Mammary epithelial cell (primary cell): ENCODE measurements at places on chromosomes 13 and 19.

- no peak for DNase-seq
Observed at GRCh38 chr19:16384688-16385087, 60.1 kb downstream of the KLF2 start.

GRCh38 chr19:45693106-45693788 is 781 bp downstream of the QPCTL start:
- DNase-seq = peak; percentile 55

- peak; percentile 64 for DNase-seq
Observed at GRCh38 chr13:102561933-102562332, 34.9 kb upstream of the TPP2 start.

GRCh38 chr13:67392014-67392413 is 161.9 kb upstream of the PCDH9 start:
- DNase-seq = no peak

DNA sequence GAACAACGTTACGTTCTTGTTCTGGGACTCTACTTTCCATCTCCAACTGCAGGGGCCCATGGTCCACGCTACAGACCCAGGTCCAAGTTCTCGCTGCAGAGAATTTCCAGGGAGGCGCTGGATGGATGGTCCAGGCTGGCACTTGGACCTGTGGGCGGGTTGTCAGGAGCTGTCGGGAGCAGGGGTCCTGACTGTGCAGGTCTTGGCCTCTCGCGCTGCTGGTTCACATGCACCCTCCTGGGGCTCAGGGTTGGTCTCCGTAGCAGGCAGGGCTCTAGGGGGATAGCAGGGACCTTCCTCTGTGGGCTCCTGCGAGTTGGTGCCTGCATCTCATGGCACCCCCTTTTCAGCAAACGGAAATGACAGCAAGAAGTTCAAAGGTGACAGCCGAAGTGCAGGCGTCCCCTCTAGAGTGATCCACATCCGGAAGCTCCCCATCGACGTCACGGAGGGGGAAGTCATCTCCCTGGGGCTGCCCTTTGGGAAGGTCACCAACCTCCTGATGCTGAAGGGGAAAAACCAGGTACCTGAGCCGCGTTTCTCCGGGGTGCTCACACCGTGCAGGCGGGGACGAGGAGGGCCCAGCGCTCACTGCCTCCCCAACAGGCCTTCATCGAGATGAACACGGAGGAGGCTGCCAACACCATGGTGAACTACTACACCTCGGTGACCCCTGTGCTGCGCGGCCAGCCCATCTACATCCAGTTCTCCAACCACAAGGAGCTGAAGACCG is 6.6 kb downstream of the PTBP1 start:
- DNase-seq = no peak

DNA sequence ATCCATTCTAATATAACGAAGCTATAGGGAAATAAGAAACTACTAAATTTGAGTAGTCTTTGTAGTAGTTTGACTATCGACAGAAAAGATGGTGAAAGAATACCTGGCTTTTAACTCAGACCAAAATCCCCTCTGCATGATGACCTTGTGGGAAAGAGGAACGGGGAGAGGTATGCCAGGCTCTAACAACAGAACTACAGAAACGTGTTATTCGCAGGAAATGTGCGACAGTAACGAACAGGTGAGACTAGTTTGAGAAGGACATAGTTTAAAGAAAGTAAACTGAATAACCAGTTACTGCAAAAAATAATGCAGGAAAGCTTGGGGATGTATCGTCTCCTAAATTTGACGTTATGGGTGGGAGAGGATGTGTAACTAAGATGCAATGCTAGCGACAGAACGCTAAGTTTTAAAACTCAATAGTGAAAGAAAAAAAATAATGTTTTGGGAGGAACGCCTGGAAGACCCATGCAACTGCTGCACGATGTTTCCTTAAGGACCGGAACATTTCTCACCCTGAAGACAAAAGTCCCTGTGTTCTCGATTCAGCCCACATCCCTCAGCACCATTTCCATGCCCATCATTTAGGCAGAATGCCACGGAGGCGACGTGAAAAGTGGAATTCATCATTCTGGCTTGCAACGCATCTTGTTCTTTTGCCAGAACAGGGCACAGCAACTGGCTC is 1.6 kb upstream of the RAP2A start:
- DNase-seq = no peak

GRCh38 chr19:1233115-1233667 is 4.6 kb downstream of the CBARP start:
- DNase-seq = no peak

GRCh38 chr19:49987159-49987698 is 26.3 kb upstream of the SIGLEC11 start:
- peak; percentile 88 for DNase-seq

DNA sequence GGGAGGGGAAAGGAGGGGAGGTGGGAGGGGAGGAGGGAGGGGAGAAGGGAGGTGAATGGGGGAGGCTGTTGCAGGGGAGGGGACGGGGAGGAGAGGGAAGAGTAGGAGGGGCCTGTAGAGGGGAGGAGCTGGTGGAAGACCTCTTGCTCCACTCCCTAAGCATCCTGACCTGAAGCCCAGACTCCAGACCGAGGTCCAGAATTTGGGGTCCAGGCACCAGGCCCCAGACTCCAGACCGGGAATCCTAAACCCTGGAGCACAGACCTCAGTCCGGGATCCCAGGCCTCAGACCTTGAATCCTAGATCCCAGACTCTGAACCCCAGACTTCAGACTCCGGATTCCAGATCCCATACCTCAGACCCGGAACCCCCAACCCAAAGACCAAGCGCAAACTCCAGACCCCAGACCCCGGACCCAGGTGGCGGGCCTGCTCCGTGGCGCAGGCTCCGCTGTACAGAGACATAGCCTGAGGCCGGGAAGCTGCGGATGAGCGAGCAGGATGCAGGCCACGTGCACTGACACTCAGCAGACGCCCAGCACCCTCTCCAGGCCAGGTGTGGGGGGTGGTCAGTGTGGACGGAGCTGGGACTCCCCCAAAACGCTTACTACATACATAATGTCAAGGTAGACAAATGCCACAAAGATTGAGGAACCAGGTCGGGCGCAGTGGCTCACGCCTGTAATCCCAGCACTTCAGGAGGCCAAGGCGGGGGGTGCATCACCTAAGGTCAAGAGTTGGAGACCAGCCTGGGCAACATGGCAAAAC is 710 bp upstream of the BTBD2 start:
- peak; percentile 66 for DNase-seq

DNA sequence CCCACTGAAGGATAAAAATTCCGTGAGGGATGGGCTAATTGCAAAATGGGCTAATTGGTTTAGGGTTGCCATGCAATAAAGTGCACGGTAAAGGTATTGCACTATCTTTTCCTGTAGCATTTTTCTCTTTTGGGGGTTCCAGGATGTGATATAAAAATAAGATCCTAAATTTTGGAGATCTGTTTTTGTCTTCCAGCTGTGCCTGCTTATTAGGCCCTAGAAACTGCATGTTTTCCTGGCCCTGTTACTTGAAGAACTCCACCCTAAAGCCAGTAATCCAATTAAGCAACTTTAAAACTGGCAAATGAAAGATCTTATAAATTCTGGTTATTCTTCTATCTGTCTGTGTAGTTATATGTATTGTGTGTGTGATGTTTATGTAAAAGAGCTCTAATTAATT is 2489.6 kb downstream of the PCDH9 start:
- DNase-seq = no peak

GRCh38 chr13:44017756-44018309 is 138.1 kb downstream of the LACC1 start:
- DNase-seq = no peak

- DNase-seq = no peak
Observed at GRCh38 chr13:95880331-95880730, 172.9 kb downstream of the UGGT2 start.

GRCh38 chr13:73520566-73521289 is 461.9 kb downstream of the KLF5 start:
- DNase-seq = no peak

DNA sequence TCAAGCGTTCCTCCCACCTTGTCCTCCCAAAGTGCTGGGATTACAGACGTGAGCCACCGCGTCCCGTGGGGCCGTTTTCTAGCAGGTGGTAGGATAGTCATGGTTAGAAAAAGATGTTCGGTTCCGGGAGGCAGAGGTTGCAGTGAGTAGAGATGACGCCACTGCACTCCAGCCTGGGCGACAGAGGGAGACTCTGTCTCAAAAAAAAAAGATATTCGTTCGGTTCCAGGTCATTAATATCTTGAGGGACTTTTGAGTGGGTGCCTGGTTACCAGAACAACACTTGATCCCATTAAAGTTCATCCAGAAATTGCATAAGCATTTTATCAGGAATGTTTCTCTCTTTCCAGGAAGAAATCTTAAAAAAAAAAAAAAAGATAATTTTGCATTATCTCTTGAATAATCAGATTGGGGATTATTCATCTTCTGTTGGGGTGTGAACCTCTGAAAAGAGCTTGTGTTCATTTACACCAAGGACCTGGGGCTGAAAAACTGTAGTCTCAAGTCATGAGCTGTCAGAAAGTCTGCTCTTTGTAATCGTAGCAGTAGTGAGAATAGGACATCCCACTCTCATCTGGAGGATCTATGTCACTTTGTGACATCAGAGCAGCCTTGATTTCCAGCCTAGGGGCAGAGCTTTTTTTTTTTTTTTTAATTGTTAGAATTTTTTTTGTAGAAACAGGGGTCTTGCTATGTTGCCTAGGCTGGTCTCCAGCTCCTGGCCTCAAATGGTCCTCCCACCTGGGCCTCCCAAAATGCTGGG is 1.0 kb upstream of the ETHE1 start:
- DNase-seq = peak; percentile 39

DNA sequence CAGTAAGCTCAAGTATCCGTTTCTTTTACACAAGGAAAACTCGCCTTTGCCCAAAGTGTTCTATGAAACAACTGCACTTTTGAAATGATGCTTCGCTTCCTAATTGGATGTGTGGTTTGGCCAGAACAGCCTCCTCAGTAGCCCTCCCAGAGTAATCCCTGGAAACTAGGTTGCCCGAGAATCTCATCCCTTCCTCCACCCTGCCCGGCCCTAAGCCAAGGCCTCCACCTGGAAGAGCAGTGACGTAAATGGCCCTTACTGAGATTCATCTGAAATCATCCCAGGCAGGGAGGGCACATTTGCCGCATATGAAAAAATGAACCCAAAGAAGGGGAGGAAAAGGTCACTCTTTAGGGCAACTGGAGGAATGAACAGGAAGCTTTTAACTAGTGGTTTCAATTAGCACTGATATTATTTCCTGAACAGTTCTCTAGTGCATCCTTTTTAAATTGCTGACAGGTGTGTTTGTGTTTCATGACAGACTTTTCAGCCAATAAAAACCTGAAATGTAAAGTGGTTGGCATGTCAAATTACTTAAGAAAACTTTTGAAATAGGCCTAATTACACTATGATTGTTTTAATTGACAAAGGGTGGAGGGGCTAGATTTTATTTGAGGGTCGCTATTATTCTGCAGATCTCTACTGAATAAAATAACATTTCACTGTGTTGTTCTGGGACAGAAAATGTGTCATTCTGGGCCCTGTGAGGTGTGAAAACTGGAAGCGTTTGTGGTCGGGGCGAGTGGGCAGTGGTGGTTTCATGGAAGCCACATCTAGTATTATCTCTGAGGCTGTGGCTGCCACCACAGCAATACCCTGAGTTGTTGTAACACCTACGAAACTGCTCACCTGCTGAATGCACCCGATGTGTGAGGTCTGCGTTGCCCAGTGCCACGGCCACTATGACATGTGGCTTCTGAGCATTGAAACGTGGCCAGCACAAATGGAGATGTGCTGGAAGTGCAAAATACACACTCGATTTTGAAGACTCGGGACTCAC is 112.1 kb downstream of the ZIC5 start:
- DNase-seq = no peak

- peak; percentile 65 for DNase-seq
Observed at GRCh38 chr13:43848001-43848649, 31.4 kb downstream of the CCDC122 start.

DNA sequence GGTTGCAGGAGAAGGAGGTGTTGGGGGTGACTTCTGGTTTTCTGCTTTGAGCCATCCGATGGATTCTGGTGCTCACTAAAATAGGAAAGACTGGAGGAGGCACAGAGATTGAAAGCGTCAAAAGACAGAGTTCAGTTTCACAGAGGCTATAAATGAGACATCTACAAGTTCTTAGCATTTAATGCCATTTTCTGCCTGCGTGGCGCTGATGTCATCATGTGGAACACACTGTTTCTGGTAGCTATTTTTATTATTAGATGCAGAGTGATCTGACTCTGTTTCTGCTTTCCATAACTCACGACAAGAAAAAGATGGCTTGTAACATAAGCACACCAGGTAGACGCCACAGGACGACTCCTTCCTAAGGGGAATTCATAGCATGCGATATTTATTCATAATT is 3.3 kb upstream of the SLC39A3 start:
- no peak for DNase-seq

DNA sequence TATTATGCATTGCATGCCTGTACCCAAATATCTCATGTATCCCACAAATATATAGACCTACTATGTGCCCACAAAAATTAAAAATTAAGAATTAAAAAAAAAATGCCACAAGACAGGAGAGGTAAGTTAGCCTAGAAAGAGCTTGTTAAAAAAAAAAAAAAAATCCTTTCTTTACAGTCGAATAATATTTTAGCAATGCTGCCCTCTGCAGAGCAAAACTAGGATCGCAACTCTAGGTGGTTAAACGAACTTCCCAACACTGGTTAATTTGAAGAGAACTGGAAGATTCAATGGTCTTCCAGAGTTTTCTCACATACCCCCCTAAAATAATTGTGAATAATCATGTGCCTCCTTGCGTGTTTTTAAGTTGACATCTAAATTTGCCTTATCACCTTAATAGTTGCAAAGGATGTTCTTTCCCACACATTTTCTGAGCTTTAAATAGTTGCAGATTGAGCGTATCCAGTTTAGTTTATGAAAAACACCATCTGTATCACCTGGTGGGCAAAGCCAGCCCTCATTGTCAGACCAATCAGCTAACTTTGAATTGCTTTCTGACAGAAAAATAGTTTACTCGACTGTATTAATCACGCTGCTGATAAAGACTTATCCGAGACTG is 47.4 kb upstream of the RCBTB2 start:
- peak; percentile 59 for DNase-seq

GRCh38 chr19:7149956-7150705 is 80.6 kb downstream of the ZNF557 start:
- no peak for DNase-seq

DNA sequence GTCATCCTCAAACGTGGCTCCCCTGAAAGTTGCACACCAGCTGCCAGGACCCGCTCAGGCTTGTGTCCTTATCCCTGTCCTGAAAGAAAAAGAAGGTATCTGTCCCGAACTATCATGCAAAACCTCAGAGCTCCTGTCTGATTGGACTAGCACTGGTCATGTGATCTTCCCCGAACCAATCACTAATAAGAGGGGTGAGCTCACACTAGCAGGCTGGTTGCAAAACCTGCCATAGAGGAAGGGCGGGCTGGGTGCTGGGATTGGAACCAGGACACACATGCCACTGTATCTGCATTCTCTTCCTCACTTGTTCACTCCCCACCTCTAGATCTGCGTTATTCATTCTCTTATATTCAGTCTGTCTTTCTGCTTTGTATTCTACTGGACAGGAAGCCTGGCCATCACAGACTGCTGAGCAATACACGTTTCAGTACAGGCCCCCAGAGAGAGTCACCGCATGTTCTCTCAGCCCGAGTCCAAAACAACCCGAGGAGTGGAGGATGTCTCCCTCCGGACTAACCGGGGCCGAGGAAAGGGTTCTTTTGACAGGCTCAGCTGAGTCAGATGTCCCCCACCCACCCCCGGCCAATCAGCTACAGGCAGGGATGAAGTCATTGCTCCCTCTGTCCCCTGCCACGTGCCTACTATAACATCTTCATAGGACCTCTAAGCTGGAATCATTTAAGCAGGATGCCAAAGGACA is 97.7 kb downstream of the SIPA1L3 start:
- DNase-seq = peak; percentile 95
